ENCODE measurements at places on chromosomes 5 and 9. TPM values are rescaled to one million over a fixed set of nuclear protein-coding genes. Genes with fewer than 3 reads are reported as not detected.

DNA sequence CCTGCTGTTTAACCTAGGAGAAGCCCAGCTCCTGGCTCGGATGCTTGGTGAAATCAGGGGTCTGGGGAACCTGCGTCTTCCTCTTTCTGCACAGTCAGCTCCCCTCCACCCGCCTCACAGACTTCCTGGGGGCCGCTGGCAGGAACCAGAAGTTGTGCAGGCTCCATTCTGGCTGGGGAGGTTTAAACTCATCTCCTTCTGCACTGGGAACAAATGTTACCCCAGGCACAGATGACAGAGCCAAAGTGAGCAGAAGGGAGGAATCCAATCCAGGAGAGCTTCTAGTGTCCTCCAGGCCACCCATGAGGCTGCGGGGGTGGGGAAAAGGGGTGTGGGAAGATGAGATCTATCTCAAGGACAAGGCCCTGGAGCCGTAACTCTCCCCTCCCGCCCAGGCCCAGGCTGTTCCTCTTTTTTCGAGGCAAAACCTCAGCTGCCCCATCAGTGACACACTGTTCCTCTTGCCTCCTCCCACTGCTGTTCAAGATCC lies 31.2 kb downstream of the KCNMB1 start:
- no peak overlapping the region for H3K27ac ChIP-seq
- no peaks in the 10 kb centered on the region for H3K4me1 ChIP-seq
- H3K27me3 ChIP-seq: no peaks in the 10 kb centered on the region
- no peaks in the 10 kb centered on the region for H3K36me3 ChIP-seq
- no peak overlapping the region for H3K4me3 ChIP-seq

DNA sequence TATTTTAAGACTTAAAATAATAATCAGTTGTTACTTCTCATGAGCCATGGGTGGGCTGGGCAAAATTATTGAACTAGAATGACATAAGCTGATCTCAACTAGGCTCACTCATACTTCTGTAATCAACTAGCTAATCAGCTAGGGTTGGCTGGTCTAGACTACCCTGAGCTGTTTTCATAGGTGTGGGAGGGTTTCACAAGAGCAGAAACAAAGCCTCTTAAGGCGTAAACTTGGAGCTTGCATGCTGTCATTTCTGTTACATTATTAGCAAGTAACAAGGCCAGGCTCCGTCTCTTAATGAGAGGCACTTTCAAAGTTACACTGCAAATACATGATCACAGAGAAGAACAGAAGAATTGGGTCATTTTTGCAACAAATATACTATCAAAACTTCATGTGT lies 57.2 kb upstream of the GHR start:
- no peak for DNase-seq
- no peaks in the 10 kb centered on the region for H3K36me3 ChIP-seq
- H3K27me3 ChIP-seq: no peaks in the 10 kb centered on the region
- no peak overlapping the region for H3K27ac ChIP-seq
- no peaks in the 10 kb centered on the region for H3K4me1 ChIP-seq

DNA sequence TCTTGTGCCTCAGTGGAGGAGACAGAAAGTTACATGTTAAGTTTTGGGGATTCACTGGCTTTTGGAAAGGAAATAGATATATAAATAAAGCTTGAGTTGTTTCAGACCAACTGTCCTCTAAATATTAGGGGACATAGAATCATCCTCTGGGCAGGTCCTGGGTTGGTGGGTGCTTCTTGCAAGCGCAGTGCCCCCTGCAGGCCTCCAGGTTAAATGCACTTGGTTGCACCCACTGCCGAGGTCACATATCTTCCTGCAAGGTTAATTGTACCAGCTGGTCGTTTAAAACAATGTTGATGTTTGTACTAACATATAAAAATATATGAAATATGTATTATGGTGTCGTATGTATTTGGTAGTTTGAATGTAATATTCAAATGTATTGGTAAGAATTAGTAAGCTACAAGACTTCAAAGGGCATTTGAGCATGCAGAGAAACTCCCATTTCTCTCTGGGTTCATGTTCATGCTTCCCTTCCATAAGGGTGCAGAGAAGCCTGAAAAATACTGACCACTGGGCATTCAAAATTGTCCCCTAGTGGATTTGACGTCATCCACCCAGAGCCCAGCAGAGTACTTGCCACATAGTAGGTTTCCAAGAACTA lies 87.0 kb downstream of the ZNF618 start:
- no peaks in the 10 kb centered on the region for H3K27me3 ChIP-seq
- no peaks in the 10 kb centered on the region for H3K4me1 ChIP-seq
- no peak overlapping the region for H3K27ac ChIP-seq
- H3K4me3 ChIP-seq: no peak overlapping the region
- DNase-seq: no peak

- no peaks in the 10 kb centered on the region for H3K36me3 ChIP-seq
- H3K4me1 ChIP-seq: no peaks in the 10 kb centered on the region
- peak overlapping the region; percentile 1 for H3K4me3 ChIP-seq
Measured at GRCh38 chr9:106697750-106698502, 165.0 kb upstream of the ZNF462 start.

DNA sequence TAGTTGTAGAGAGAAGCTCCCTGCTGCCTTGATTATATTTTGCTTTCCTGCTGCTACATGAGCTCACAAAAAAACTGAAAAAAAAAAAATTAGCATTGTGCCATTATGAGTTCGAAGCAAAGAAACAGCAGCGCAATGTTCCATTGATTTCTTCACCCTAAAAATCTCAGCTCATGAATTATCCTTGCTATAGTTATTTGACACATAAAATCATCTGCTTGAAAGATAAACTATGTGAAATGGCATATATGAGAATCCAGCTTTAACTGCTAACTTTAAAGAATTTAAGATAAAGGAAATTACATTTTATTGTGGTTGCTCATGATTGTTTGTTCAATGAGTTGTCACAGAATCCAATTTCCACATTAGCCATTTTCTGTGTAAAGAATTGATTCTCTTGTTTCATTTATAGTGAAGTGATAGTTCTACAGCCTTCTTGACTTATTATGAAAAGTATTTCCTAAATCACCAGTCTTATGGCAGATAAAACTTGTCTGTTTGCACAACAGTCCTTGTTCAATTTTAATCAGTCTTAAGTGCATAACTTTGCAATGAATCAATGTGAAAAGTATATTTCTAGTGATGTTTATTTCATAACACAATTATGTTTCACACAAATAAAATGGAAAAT lies 1275.0 kb upstream of the CDH9 start:
- no peak overlapping the region for H3K27ac ChIP-seq
- H3K4me3 ChIP-seq: no peak overlapping the region
- H3K4me1 ChIP-seq: no peaks in the 10 kb centered on the region
- H3K27me3 ChIP-seq: no peaks in the 10 kb centered on the region

DNA sequence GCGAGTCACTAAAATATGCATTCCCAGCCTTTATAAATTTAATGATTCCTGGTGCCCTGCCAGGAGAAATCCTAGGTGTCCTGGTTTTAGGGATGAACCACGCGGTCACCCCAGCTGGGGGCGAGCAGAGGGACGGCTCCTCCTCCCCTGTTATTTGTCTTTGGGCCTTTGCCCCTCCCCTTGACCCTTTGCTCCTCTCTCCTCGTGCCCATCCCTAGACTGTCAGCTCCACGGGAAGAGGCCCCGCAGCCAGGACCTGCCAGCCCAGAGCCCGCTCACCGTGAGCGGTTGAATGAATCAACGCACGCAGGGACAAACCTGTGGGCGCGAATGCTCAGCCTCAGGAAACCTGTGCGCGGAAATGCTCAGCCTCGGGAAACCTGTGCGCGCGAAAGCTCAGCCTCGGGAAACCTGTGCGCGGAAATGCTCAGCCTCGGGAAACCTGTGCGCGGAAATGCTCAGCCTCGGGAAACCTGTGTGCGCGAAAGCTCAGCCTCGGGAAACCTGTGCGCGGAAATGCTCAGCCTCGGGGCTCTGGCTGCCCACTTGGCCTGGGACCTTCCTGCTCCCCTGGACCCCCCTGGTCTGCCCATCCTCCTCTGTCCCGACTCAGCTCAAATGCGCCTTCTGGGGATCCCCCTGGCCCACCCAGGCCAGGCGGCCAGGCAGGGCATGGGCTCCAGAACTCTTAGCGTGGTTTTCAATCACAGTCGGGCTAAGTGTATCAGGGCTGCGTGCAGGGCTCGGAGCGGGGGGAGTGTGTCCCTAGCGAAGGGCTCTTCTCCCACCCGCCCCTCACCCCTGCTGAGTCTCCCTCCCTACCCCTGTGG lies 140.5 kb upstream of the COL5A1 start:
- DNase-seq: peak; percentile 46
- H3K4me1 ChIP-seq: no peaks in the 10 kb centered on the region

GRCh38 chr9:6945816-6946215 lies 188.0 kb downstream of the KDM4C start:
- no peak overlapping the region for H3K4me3 ChIP-seq
- no peaks in the 10 kb centered on the region for H3K36me3 ChIP-seq
- H3K4me1 ChIP-seq: no peaks in the 10 kb centered on the region

DNA sequence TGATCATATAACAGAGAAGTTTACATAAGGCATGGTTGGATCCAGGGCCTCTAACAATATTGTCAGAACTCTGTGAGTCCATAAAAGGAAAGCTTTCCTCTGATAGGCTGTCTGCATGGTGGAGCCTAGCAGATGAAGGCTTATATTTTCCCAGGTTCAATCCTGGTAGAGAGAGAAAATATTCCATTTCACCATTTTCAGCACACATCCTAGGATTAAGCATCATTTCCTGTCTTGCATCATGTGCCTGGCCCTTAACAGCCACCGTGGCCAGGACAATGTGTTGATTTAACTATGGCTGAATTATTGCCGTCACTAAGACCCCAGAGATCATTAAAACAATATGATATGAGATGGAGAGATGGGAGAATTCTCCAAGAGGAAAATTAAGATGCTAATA lies 90.9 kb upstream of the GRIA1 start:
- peak overlapping the region; percentile 59 for H3K27ac ChIP-seq
- H3K27me3 ChIP-seq: no peaks in the 10 kb centered on the region
- no peak for DNase-seq
- no peak overlapping the region for H3K4me3 ChIP-seq
- no peaks in the 10 kb centered on the region for H3K36me3 ChIP-seq

DNA sequence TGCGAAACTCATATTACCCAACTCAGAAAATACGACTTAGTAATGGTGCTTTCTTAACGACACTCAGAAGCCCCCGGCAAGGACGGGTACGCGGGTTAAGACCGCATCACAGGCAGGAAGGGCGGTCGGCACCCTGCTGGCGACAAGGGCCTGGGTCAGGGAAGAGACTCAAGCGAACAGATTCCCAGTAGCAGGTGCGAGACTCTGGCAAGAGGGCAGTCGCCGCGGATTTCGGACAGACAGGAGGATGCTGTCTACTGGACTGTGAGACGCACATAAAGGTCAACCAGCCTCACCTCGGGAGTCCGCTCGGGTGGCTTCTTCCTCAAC lies 398 bp downstream of the RAPGEF6 start:
- no peaks in the 10 kb centered on the region for H3K4me1 ChIP-seq
- no peaks in the 10 kb centered on the region for H3K27me3 ChIP-seq
- no peaks in the 10 kb centered on the region for H3K36me3 ChIP-seq
- H3K4me3 ChIP-seq: peak overlapping the region; percentile 57
- peak overlapping the region; percentile 89 for H3K27ac ChIP-seq
- DNase-seq: peak; percentile 77

DNA sequence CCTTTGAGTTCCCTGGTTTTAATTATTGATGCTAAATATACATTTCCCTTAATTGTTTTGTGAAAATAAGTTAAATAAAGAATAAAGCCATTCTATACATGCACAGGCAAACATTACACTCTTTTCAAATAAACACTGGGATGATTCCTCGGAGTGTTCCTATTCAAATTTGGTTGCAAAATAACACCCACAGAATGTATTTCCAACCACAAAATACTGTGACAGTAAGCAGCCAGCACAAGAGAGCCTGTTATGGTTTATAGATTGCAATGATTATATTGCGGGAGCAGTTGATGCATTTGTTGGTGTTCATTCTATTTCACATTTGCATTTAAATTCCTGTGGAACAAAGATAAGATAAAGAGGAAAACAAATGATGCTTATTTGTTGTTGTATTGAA lies 632.6 kb upstream of the WWC1 start:
- H3K4me1 ChIP-seq: no peaks in the 10 kb centered on the region
- no peak for DNase-seq
- H3K36me3 ChIP-seq: no peaks in the 10 kb centered on the region
- no peak overlapping the region for H3K4me3 ChIP-seq
- no peak overlapping the region for H3K27ac ChIP-seq
- H3K27me3 ChIP-seq: no peaks in the 10 kb centered on the region

DNA sequence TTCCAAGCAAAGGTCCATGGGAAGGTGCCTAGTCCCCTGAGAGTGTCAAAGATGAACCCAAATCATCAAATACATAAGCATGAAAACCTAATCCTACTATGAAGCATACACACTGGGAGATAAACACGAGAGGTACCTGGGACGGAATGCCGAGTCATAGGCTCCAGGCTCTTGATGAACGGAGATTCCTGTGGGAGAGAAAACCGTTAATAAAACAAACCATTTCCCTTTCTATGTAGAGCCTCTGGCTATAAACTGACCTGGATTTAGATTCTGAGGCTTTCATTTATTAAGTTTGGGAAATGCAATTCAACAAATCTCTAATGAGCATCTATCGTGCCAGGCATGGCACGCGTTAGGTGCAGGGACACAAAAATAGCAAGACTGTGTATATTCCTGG lies 206.4 kb upstream of the IL12B start:
- no peaks in the 10 kb centered on the region for H3K27me3 ChIP-seq
- no peak overlapping the region for H3K27ac ChIP-seq
- no peaks in the 10 kb centered on the region for H3K4me1 ChIP-seq
- DNase-seq: no peak
- H3K4me3 ChIP-seq: no peak overlapping the region

- H3K36me3 ChIP-seq: no peaks in the 10 kb centered on the region
- no peaks in the 10 kb centered on the region for H3K27me3 ChIP-seq
- no peak for DNase-seq
- H3K27ac ChIP-seq: no peak overlapping the region
- H3K4me3 ChIP-seq: no peak overlapping the region
Measured at GRCh38 chr5:91357012-91357634, 26.0 kb downstream of the ARRDC3 start.

DNA sequence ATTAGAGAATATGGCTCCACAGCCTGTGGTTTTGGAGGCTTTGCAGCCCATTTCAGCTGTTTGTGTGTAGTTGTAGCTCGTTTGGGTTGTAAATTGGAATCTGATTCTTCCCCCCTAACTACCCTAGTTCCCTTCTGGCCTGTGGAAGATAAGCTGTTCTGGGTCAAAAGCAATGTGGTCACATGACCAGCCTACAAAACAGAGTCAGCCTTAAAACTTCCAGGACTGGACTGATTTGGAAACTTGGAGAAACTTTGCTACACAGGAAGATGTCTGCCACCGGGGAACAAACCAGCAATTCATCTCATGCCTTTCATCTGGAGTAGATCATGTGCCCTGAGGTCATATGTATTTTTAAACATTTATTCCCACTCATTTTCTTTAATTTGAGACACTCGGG lies 83.8 kb downstream of the DAPK1 start:
- DNase-seq: no peak
- no peaks in the 10 kb centered on the region for H3K4me1 ChIP-seq
- no peak overlapping the region for H3K4me3 ChIP-seq

- no peak for DNase-seq
- no peak overlapping the region for H3K4me3 ChIP-seq
- no peak overlapping the region for H3K27ac ChIP-seq
- H3K27me3 ChIP-seq: no peaks in the 10 kb centered on the region
Measured at GRCh38 chr5:5504325-5504724, 81.8 kb downstream of the ICE1 start.

SLC25A2 gene
- total RNA-seq: 1.1 TPM
